ENCODE measurements at places on chromosomes 7 and 10.

GRCh38 chr10:501596-501995 lies 187.9 kb downstream of the DIP2C start:
- DNase-seq: no peak

DNA sequence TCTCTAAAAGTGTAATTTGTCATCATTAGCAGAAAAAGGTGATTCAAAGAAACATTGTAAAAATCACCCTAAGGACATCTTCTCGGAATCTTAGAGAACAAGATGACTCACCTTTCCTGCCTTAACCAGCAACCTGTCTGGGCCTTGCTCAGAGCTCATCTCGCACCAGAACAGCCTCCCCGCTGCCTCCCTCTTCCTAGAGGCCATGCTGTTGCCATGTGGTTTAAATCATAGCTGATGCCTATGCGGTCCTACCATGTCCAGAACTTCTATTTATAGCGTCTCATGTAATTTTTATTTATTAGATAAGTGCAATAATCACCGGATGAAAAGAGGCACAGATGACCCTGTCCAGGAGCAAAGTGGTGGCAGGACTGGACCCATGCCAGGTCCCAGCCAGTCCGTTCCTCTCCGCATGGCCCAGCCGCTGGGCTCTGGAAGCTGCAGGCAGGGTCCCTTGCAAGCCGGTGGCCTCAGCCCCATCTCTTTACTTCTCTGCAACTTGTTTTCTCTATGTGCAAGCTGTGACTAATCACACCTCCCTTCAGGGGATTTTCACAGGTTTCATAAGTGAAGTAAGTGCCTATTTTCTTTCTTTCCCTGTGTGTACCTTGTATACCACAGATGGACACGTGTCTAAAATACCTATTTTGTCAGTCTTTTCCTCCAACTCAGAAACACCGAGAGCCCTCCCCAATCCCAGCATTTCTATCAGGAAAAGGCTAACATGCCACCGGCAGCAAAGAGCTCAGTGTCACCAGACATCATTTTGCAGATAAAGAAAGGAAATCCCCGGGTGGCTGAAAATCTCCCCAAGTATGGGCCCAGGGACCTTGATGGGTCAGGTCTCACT lies 27.1 kb downstream of the KLF6 start:
- DNase-seq: peak; percentile 70

DNA sequence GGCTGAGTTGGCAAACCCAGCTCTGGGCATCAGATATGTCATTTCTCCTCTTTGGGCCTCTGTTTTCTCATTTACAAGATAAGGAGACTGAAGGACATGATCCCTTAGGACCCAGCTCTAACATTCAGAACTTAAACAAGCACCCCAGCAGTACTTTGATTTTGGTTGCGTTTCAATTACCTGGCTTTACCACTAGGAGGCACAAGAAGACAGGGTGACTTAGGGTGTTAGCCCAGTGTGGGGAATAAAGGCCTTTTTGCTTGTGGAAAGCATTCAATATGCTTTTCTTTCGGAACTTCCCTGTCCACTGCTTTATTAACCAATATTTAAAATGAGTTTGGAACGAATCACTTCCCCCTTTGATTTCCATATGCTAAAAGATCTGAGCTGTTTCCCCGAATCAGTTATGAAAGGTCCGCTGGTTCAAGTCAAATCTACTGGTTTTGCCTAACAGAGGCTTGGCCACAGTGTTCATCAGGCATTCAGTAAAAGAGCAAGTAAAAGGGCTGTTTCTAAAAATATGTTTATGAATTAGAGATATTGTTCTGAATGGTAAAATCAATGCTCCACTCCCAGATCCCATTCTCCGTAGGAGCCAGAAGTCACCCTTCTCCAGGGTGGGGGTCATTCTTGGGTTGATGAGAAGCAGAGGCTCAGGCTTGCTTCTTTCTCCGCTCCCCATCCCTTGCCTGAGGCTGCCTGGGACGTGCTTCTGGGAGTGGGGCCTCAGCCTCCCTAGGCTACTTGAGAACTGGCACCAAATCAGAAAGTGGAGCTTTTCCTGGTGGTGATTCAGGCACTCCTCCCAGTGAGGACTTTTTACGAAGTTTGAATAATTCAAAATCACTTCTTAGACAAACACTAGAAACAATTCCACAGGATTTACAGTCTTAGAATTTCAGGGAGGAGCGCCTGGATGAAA lies 105.5 kb downstream of the MYOF start:
- peak; percentile 79 for DNase-seq

DNA sequence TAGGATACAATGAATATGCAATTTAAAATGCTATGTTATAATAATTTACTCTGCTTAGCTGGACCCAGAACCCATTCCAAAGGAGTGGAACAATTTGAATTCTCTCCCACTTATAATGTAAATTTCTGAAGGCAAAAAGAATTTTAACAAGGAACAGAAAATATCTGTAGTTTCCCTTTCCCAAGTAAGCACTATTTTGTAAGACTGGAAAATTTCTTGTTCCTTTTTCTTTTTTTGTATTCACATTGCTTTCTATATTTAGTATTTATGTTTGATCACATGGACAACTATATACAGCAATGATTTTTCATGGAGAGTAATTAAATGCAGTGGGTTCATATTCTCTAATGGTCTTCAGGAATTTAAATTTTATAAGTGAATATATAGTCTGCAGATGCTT lies 127.4 kb downstream of the GPR85 start:
- no peak for DNase-seq

DNA sequence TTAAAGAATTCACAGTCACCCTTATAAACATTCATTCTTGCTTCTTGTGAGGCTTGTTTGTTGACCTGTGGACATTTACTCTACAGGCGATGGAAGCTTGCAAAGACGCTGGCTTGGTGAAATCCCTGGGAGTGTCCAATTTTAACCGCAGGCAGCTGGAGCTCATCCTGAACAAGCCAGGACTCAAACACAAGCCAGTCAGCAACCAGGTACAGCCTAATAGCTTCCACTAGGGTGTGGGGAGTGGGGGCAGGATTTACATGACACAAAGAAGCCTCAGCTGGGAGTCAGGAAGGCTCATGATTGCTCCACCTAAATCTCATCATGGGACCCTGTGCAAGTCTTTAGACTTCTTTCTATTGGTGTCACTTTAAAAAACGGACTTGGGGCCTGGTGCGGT lies 29.0 kb downstream of the AKR1D1 start:
- no peak for DNase-seq

DNA sequence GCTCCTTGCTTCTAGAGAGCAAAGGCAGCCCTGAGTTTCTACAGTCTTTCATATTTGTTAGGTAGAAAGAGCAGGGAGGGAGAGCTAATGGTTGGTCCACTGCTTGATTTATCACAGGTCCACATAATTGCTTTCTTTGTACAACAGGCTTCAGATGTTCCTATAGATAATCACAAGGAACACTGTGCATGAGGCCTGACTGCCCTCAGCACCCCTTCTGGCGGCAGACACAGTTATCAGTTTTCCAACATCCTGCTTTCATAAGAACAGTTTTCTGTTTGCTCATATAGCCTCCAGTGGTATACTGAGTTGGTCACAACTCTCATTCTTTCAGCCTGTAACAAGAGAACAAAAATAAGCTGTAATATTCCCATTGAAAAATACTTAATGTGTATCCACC lies 69.7 kb downstream of the AKR1C4 start:
- no peak for DNase-seq

DNA sequence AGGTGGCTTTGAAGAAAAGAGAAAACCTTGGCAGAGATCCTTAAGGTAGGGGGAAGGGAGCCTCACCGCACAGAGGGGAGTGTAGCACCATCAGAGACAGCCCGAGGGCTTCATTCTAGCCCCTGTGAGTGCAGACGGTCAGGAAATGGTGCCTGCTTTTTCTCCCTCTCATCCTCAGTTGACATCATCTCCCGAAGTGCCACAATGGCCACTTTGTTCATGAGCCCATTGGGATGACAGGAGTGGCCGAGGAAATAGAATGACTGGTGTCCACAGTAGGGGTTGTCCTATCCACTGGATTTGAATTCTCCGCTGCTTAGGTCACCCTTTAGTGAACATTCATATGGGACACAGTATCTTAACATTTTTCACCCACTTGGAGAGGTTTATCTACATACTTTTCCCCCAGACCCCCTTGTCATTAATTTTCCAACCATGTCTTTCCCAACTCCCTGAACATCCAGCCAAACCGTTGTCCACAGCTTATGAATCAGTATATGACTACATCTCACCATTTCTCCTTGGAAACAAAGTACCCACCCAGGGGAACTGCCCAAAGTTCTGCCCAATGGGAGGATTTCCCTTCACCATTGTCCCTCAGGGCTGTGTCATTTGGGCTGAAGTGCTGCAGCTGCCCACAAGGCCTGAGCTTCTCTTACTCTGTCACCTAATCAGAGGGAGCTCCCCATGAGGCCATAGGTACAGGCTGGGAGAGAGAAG lies 108.8 kb downstream of the ADCY1 start:
- DNase-seq: no peak

DNA sequence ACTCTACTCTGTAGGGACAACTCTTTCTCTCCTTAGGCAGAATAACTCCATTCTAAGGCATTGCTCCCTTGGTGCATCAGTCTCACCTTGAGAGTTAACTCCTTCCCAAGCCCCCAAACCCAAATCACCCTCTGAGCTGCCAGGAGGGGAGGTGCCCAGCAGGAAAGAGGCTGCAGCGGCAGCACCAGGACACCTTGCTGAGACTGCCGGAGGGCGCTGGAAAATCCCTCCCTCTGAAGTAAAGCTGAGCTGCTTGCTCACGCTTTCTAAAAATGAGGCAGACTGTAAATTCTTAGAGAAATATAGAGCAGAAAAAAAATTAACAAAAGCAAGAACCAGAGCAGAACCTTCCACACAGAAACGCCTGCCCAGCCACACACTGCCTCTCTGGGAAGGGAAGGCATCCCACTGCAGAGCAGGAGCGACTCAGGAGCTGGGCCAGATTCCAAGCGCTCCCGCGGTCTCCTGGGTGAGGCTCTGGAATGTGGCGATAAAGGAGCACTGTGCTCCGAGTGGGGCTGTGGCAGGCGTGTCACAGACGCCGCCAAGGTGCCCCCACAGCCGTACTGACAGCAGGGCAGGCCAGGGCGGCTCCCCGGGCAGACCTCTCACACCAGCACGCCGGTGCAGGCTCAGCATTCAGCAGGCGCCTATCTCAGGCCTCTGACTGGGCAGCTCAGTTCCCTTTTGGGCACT lies 202.1 kb downstream of the TNS3 start:
- no peak for DNase-seq

- no peak for DNase-seq
These were observed 194.4 kb downstream of the RELN start for GRCh38 chr7:103795107-103795506.

- no peak for DNase-seq
These were observed 85.4 kb downstream of the CCNY start for GRCh38 chr10:35421553-35422178.

Data from CD4-positive, alpha-beta T cell treated with Interleukin-1 beta for 1 hour (primary cell).